ENCODE measurements at places on chromosomes 2 and 18.

DNA sequence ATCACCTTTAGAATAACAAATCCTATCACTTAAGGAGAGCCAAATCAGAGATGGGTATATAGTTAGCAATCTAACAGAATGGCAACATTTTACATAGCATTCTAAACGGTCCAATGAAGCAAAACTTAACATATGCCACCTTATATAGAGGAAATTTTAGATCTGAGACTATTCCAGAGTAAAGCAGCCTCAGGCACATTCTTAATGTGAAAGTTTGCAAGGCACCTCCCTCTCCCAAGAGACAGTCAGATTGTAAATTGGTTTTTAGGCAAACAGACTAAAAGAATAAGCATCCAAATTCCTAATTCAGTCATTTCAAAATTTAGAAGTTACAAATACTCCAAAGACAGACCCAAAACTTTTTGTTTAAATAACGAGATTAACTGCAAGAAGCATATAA lies 292.9 kb downstream of the STK39 start:
- DNase-seq: no peak

DNA sequence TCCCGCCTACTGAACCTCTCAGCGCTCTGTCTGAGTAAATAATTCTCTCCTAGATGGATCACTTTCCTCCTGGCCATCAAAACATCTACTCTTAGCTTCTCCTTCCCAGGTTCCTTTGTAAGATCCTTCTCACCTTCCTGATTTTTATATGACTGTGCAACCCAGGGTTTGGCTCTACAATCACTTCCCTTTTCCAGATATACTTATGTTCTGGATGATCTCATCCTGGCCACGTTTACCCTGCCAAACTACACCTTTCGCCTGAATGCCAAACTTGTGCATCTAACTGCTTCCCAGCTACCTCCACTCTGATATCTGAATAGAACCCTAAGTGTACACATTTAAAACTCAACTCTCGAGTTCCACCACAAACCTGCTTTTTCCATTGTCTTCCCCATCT lies 290.5 kb upstream of the REV1 start:
- no peak for DNase-seq

GRCh38 chr2:109188898-109189297 lies 59.9 kb downstream of the SH3RF3 start:
- DNase-seq: no peak

DNA sequence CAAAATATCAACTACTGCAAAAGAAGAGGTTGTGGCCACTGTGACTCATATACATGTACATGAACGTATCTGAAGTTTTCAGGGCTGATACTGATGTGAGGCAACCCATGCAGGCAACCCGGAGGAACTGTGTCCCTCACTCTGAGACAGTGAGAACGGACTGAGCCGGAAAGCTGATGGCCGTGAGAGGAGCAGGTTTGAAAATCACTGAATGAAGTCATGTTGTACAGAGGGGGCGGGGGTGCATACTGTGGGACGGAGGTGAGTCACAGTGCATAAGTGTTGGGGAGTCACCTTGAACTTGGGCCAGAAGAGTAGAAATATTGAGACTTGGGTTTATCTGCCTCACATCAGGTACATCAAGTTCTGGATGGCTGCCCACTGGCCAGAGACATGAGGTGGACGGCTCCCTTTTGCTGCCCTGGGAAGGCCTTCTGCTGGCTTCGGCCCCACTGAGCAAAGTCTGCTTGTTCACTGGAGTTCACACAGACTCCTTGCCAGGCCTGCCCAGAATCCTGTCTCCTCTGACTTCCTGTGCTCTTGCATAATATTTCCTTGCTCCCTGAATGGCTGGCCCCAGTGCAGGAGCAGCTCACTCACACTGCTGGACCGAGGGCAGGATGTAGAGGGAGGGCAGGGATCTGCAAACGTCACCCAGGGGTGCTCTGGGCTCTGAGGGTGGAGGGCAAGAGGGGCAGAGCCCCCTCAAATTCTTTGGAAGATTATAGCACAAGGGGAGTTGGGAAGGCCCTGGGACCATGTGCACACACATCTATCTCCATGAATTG lies 18.1 kb downstream of the EPAS1 start:
- DNase-seq: no peak

DNA sequence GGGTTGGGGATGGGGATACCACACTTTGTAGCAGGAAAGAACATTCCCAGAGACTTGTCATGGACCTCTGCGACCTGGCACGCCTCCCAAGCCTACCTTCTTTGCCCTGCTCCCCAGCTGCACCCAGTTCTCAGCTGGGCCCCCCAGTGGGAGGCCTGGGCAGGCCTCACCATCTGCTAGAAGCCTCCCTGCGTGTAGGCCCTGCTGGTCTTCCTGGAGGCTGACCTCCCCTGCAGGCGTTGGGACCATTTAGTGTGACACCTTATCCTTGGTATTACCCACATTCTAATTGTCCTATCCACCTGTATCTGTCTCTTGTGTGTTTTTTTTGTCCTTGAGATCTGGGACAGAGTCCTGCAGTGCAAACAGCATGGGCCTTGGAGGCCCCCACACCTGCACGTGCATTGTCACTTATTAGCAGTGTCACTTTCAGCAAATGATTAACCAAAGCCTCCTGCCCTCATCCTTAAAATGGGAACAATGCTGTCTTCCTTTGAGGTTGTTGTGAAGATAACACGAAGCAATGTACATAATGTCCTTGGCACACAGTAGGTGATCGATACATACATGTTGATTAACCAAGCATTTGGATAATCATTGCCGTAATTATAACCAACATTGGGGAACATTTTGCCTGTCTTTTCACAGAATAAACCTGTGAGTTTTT lies 77.2 kb downstream of the LIPG start:
- DNase-seq: no peak

- no peak for DNase-seq
Measured at GRCh38 chr2:113078350-113078839, 10.6 kb downstream of the IL1F10 start.

DNA sequence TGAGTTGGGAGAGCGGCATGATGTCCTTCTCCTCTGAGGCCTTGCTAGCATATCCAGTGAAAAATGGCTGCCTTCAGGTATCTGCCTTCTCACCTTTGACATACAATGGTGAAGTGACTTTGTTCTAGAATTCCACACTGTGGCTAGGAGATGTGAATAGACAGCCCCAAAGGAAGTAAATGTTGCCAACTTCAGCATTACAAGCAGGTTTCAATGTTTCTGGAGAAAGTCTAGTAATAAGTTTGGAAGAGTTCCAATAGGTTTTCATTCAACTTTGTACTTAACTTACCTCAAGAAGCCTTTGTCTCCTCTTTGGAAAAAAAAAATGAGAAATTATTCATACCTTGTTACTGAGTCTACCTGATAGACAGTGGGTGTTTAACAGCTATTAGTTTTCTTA lies 421.3 kb upstream of the MMADHC start:
- DNase-seq: no peak

DNA sequence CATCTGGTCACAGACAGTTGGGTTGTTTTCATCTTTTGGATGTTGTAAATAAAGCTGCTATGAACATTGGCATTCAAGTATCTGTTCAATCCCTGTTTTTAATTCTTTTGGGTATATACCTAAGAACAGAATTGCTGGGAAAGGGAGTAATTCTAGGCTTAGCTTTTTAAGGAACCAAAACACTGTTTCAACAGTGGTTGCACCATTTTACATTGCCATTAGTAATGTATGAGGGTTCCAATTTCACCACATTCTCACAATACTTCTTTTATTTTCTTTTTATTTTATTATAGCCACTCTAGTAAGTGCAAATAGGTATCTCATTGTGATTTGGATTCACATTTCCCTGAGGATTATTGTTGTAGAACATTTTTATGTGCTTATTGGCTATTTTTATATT lies 108.9 kb upstream of the GLS start:
- no peak for DNase-seq

- DNase-seq: no peak
Measured at GRCh38 chr2:7953195-7953594, 728.7 kb upstream of the ID2 start.

DNA sequence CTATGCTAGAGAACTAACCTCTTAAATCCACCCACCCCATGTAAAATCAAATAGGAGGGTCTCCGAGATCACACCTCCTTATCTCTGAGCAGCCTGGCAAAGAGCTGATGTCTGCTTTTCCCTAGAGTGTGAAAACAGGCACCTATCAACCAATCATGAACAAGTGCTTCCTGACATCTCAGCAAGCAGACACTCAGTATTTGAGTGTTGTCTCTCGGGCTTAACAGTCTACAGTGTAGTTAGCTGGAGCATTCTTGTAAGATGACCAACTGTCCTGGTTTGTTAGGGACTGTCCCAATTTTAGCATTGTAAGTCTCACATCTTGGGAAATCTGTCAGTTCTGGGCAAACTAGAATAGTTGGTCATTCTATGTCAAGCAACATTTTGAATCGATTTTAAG lies 26.4 kb downstream of the MARCHF4 start:
- DNase-seq: no peak

DNA sequence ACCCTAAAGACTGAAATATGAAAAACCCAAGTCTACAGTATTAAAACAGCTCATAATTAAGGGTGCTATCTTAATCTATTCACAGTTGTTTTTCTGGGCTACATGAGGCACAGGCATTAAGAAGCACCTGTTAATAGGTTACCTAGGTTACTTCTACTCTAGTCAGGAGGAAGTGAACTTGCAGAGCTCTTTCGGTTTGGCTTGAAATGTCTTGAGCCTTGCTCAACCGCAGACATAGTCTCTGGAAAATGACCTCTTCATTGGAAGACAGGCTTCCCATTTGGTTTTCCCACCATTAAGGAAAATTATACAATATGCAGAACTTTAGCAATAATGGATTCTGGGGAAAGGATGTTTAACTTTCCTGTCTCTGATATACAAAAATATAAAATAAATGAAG lies 142.3 kb upstream of the KCNJ3 start:
- DNase-seq: no peak

GRCh38 chr2:86019121-86019520 lies 86.6 kb downstream of the POLR1A start:
- DNase-seq: no peak

DNA sequence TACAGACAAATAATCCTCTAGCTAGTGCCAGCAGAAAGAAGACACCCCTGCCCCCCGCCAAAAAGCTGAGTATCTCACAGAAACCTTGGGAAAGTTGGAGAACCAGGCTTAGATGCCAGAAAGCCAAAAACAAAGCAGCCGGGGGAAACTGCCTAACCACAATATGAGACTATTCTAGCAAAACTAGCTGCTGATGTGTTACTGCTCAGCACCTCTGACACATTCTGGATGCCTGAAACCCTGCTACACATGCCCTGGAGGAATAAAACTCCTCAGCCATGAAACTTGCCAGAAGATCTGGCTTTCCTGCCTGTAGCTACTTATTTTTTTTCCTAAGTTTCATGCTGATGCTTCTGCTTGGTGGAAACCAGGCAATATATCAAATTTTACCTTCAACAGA lies 122.7 kb upstream of the GCFC2 start:
- no peak for DNase-seq

GRCh38 chr2:208099682-208100470 lies 24.4 kb downstream of the CRYGD start:
- no peak for DNase-seq

- no peak for DNase-seq
Measured at GRCh38 chr2:80091237-80091636, 213.3 kb downstream of the LRRTM1 start.

DNA sequence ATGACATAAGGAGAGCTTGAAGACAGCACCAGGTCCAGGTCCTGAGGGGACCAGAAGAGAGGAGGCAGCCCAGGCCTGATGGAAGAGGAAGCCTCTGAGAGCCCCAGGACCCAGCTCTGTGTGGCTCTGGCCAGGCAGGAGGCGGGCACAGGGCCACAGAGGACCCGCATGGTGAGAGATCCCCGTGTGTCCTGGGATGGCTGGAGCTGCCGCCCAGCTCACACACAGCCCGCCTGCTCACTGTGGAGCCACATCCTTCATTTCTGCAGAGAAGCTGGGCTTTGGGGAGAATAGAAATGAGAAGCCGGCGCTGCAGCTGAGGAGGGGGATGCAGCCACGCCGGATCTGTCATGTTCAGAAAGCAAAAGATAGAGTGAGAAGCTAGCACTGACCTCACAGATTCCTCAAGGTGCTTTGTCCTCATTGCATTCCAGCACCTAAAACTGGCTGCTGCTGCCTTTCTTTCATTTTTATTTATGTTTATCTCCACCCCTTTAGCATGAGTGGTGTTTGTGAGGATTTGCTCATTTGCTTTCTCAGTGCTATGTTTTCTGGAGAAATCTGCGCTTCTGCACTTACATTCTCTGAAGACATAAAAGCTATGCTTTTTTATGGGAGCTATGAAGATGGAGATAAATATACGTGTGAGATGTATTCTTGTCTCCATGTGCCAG lies 307.6 kb upstream of the MYT1L start:
- no peak for DNase-seq

GRCh38 chr2:102252236-102252635 lies 59.1 kb upstream of the IL1RL1 start:
- no peak for DNase-seq

GRCh38 chr18:48459016-48459415 lies 49.8 kb upstream of the ZBTB7C start:
- no peak for DNase-seq

GRCh38 chr18:22283397-22283796 lies 114.0 kb downstream of the GATA6 start:
- DNase-seq: no peak

- no peak for DNase-seq
Measured at GRCh38 chr2:198917926-198918720, 539.6 kb downstream of the SATB2 start.
